ENCODE measurements at places on chromosomes 6 and 20. TPM values are rescaled to one million over a fixed set of nuclear protein-coding genes. Genes with fewer than 3 reads are reported as not detected.

- DNase-seq = no peak
These were observed 28.6 kb upstream of the NOTCH4 start for GRCh38 chr6:32252331-32253009.

DNA sequence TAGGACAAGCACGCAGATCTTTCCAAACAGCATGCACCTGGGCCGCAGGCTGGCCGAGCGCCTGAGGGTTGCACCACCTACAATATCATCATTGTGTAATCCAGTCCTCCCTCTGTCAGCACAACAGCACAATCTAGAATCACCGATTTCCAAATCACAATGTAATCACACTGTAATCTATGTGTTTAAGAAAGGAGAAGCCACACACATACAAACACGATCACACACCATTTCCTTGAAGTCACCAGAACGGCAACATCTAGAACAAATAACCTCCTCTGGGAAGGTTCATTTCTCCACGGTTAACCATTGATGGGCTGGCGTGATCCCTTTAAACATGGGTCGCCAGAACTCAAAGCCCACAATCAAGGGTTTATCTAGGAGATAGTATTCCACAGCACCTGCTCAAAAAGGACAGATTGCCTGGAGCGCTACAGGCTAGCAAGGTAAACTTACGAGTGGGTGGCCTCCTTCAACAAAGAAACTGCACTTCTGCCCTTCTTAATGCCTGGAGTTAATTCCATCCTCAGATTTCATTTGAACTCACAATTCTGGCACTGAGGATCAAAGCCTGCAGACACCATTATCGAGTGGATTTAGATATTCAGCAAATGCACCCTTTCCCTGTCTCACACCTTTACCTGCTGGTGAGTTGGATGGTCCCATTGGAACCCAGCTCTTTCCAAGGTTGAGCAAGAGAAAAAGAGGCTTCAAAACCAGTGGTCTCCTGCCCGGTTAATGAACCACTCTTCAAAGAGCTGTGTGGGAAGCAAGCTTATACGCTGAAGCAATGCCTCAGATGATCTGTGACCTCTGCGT, 83.8 kb upstream of the FOXQ1 start:
- no peak for DNase-seq

DNA sequence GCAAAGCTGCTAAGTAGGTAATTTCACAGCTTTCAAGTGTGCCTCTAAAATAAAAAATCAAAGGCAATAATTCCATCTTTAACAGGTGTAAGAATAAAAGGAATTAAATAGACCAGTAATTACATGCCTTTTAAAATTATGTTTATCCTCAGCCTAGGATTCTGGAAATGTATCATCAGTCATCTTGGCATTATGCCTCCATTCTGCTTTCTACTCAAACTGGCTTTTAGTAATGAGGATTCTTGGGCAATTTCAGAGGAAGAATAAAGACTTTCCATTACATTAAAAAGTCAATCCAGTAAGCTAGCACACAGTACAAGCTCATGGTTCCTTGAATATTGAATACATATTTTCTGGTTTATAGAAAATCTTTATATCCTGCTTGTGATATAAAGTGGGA, 44.7 kb downstream of the GSTA2 start:
- no peak for DNase-seq

IRF4 gene
- total RNA-seq = not detected

DNA sequence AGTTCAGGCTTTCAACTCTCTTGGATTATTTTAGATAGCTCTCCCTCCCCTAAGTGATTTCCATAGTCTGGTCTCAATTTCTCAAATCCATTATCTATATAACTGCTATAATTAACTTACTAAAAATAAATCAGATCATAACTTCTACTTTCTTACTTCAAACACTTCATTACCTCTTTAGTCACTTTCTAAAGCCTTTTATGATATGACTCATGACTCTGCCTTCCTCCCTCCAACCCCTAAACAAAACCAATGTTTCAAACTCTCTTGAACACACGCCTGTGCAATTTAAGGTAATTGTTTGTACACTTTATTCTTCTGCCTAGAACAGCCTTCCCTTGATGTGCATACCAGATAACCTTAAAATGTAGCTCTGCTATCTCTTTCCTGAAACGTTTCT, 100.5 kb downstream of the LMBRD1 start:
- DNase-seq = peak; percentile 21

DNA sequence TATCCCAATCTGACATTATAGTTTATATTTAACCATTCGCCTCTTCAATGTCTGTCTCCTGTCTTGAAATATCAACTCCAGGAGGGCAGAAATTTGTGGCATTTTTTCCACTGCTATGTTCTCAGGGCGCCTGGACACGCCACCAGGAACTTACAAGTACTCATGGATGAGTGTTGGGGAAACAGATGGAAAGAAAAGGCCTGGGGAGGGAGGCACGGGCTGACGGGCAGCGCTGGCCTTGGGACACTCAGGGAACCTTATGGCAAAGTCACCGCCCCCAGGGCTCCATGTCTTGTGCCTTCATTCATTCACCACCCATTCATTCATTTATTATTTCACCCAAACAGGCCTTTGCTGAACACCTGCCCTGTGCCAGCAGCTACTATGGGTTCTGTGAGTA, 222.9 kb downstream of the PREX1 start:
- DNase-seq = no peak

- DNase-seq = no peak
These were observed 30.2 kb upstream of the SERINC3 start for GRCh38 chr20:44552050-44552449.

DNA sequence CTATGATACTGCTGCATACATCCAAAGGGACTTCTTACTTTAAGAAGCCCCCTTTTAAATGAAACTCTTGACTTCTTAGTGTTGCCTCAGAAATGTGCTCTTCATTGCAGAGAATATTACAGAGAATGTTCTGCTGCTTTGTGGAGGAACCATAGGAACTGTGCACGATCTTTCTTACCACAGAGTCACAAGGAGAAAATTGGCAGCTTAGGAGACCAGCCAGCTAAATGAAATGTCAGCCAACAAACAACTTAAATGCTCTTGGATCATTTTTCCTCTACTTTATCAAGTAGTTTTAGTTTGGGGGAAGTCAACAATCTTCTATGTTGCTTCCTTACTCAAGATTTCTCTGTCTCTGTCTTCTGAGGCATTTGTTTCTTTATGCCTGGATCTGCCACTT, 125.9 kb upstream of the MLIP start:
- DNase-seq = no peak

GRCh38 chr6:117463762-117464665, 18.5 kb upstream of the DCBLD1 start:
- peak; percentile 59 for DNase-seq

DNA sequence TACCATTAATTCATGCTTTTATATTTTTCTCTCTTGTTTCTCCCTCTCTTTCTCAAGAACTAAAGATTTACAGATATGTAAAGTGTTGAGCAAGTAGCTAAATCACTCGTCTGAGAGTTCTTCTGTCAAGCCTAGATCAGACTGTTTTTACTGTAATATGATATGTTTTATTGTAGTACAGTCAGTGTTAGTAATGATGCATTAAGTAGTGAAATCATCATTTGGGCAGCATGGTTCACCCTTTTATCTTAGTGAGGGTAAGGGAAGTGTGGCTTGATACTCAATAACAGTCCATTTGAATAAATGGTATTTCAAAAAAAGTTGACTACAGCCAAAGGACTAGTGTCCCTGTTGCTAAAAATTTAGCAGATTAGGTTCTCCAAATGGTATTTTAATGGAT, 9.2 kb downstream of the CYB5R4 start:
- DNase-seq = peak; percentile 40

DNA sequence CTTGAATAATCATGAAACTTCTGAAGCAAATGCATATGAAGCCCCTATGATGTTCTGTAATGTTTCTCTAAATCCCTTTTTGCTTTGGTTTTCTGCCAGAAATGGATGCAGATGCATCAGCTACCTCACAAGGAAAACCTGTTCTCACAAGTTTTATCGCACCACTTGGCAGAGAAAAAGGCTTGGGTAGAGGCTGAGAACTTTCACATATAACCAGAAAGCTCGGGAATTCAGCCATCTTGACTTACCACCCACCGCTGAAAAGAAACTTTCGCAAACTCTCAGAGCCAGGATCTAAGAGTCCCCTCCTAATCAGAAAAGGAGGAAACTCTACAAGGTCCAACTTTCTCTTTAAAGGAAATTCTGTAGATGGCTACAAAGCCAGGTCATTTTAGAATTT, 36.2 kb upstream of the ADTRP start:
- no peak for DNase-seq

DNA sequence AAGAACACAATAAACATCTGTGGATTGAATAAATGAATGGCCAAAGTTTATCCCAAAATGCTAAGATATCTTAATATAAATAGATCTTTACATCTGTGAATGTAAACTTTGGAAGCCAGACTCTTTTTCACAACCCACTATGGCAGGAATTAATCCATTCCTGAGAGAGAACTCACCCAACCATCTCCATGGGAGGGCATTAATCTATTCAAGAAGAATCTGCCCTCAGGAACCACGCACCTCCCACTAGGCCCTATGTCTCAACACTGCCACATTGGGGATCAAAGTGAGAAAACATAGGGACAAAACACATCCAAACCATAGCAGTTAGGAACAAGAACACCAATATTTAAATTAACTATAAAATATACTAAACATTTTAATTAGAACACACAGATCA, 3.4 kb downstream of the UBE3D start:
- no peak for DNase-seq

GRCh38 chr6:137678451-137678850, 184.3 kb upstream of the OLIG3 start:
- DNase-seq = no peak

C6orf141 gene
- total RNA-seq = 0.43 TPM

FAM83C gene
- not detected for total RNA-seq

DEFB123 gene
- total RNA-seq = not detected

DNA sequence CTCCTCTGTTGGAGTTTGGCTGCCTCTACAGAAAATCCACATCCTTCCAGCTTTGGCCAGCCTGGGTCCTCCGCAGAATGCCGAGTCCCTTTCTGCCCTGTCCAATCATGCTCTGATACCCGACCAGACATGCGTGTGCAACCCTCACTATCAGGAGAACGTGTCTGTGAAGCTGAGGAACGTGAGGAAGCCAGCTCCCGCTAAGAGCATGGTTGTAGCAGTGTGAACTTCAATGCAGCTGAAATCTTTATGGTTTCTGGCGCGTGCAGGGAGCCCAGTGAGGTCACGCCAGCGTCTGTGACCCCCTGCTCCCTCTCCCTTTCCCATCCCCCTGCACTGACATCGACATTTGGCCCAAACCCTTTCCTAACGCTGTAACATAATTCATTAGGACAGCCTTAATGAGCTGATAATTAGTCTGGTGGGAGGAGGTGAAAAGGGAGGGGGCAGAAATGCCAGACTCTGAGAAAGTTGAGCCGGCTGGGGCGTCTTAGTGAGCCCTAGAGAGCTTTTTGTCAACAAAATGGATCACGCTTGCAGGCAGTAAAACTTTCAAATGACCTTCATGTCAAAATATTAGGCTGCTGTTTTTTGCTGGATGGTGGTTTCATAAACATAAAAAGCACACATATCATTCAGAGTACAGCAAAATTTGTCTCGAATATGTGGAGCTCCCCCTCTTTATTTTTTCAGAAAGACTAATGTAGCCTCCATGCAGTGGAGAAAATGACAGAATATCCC, 423.3 kb downstream of the QKI start:
- DNase-seq = peak; percentile 29

DNA sequence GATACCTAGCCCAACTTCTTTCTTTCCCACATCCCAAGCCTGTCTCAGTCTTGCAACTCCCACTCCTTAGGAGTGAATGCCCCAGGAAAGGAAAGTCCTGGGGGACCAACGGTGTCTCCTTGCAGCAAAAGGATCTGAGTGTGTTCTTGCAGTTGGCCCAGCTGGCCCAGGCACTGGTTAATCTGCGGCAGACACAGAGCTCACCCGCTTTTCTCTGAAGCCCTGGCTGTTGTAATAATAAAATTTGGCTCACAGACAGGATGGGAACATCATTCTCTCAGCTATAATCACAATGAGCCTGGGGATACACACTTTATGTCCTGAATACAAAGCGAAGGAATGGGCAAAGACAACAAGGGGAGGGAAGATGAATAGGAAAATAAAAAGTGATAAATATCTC, 287.0 kb upstream of the PRND start:
- peak; percentile 50 for DNase-seq

Data from fibroblast of villous mesenchyme (primary cell).